ENCODE measurements at places on chromosomes 12 and 14.

GRCh38 chr14:54348923-54349620 is 47.7 kb upstream of the CDKN3 start:
- no peak for DNase-seq

DNA sequence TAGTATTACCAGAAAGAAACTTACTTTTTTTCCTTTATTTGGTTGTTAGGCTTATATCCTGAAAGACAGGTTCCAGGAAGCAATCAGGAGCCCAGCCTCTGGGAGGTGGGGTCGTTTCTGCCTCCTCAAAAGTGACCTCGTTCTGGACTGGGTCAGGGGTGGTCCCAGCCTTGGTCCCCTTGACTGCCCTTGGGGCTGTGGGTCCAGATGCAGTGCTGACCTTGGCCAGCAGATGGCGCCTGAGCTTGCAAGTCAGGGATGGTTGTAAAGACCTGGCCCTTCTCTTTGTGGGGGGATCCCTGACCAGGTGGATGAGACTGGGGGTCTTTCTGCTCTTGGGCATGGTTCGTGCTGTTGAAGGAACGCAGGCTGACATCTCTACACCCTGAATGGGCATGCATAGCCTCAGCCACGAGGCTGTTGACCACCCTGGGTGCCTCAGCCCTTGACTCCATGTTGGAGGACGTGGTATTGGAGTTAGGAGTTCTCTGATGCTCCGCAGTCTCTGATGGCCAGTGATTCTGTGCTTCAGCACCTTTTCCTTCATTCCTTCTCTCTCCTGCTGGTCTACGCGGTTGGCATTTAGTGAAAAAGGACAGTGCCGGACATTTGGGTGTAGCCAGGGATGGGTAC is 62.4 kb downstream of the ADCK1 start:
- DNase-seq = peak; percentile 16

DNA sequence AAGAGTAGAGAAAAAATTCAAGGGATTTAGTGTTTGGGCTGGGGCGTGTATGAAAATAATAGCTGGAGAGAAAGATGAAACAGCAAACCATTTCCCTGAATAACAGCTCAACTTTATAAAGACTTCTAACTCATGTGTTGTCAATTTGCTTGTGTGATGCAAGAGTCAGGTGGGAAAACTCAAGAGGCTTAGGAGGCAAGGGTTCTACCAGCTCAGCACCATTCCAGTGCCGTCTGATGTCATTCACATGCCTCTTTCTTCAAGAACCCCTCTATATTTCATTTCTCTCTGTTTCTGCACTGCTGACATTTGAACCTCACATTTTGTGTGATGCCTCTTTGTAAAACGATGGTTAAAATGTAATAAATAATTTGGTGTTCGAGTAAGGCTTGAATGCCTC is 192.2 kb downstream of the PRKD1 start:
- no peak for DNase-seq

GRCh38 chr12:172732-173161 is 41.2 kb downstream of the SLC6A12 start:
- no peak for DNase-seq

GRCh38 chr12:51922146-51922545 is 14.8 kb downstream of the ACVRL1 start:
- DNase-seq = no peak

DNA sequence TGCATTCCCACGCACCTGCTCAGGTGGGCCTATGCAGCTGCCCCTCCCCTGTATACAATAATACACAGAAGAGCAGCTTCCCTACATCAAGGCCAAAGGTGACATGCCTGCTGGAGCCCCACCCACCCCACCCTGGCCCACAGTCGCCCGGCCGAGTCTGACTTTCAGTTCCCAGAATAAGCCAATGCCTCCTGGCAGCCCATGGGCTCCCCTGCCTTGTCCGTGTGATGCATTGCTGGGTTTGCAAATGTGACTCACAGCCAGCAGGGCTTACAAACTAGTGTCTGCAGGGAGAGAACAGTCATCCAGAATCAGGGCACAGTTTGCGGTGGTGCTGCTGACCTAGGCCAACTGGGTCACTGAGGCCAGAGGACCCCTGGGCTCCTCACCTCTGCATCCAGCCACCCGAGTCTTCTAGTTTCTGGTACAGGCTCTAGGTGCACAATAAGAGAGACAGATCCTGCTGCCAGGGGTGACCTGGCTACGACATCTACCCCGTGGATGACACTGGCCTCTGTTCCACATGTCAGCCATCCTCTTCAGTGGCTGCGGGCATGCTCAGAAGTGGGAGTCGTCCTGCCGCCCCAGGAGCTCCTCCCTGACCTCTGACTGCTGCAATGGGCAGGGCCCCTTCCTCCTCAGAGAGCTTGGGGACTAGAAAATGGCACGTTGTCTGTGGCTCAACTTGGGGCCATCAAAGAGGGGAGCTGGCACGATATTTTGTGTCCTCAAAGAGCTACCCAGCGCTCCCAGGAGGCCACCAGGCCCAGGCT is 84.5 kb downstream of the CHGA start:
- DNase-seq = no peak

GRCh38 chr12:66365718-66366490 is 63.6 kb downstream of the HELB start:
- DNase-seq = no peak

GRCh38 chr12:50186681-50187080 is 19.5 kb upstream of the CERS5 start:
- no peak for DNase-seq

GRCh38 chr12:61891632-61892031 is 368.6 kb upstream of the USP15 start:
- DNase-seq = no peak

- no peak for DNase-seq
Observed at GRCh38 chr12:31002999-31003398, 70.7 kb upstream of the DDX11 start.

DNA sequence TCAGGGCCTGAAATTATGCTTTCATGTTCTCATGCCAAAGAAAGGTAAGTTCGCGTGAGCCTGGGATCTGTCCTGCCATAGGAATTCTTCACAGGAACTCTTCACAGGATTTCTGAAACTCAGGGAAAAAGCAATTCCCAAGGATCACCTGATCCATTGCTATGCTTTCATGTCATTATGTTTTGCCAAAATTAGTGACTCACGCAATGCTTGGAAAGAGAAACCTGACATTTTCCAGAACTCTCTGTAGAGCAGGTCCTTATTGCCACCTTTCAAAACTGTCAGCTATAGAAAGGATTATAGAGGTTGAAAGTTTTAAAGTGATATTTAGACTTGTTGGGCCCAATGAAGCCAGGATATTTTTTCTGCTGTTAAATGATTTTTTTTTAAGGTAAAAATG is 6.3 kb upstream of the KCNJ8 start:
- DNase-seq = no peak
